ENCODE measurements at places on chromosomes 5 and 9.

- no peak for DNase-seq
These were observed 104.3 kb downstream of the FGF18 start for GRCh38 chr5:171523781-171524180.

DNA sequence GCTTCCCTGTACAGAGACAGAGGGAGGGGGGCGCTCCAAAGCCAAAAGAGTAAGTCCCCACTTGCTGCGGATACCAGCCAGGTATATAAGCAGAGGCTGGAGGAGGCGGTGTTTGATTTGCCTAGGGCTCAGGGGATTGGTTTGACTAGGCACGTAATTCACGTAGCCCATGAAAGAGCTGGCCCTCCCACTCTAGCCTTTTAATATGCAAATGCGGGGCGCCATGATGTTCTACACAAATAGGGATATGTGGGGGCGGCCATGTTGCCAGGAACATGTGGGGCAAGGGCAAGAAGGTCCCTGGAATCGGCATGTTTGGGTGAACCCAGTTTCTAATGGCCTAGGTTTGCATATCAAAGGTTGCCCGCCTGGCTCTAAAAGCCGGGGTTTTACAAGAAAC is 3.3 kb upstream of the PRLR start:
- DNase-seq = no peak

GRCh38 chr9:136138566-136138965 is 19.9 kb upstream of the TMEM250 start:
- DNase-seq = no peak

GRCh38 chr5:78062645-78063044 is 231.9 kb downstream of the AP3B1 start:
- DNase-seq = no peak

DNA sequence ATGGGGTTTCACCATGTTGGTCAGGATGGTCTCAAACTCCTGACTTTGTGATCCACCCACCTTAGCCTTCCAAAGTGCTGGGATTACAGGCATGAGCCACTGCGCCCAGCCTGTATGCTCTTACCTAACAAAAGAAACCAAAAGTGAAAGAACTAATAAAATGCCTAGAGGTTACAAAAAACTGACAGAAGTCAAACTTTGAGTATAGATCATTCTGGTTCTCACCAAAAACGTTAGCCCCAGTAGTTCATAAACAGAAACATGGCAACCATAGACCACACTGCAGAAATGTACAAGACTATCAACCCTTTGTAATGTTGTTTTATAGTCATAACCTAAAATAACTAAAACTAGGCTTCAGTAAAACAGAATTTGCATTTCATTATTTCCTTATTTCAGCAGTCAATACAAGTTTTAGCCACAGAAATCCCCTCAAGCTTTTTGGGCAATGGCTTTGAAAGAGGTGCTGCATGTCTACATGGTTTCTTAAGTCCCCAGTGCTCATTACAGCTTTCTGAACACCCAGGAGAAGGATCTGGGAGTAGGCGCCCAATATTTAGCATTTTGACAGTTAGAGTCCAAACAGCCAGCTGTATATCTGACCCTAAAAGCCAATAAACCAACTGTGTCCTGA is 72.5 kb downstream of the EPB41L4A start:
- DNase-seq = no peak
